ENCODE measurements at places on chromosomes 4 and X.

- H3K27me3 ChIP-seq: no peaks in the 10 kb centered on the region
- H3K27ac ChIP-seq: no peak overlapping the region
- peaks cover 54% of the 10 kb centered on the region for H3K36me3 ChIP-seq
- no peak for DNase-seq
- no peak overlapping the region for H3K4me3 ChIP-seq
Measured at GRCh38 chr4:39889226-39889625, 88.5 kb downstream of the PDS5A start.

DNA sequence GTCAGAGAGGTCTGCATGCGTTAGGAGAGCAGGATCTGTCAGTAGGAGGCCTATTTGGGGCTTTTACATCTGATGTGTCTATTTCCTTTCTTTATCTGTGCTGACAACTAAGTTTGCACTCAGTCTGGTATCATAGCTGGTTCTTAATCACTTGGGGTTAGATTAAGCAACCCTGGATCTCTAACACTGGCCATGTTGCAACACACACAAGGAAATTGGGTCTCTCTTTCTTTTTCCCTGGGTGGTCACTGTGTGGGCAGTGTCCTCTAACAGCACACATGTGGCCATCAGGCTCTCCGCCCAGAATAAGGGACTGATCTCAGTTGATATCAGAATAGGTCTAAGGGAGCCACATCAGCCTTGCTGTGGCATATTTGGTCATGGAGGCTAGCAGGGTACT, 38.9 kb downstream of the IGFBP7 start:
- no peak overlapping the region for H3K27ac ChIP-seq
- no peaks in the 10 kb centered on the region for H3K27me3 ChIP-seq
- no peak for DNase-seq
- no peaks in the 10 kb centered on the region for H3K4me1 ChIP-seq
- no peak overlapping the region for H3K4me3 ChIP-seq

DNA sequence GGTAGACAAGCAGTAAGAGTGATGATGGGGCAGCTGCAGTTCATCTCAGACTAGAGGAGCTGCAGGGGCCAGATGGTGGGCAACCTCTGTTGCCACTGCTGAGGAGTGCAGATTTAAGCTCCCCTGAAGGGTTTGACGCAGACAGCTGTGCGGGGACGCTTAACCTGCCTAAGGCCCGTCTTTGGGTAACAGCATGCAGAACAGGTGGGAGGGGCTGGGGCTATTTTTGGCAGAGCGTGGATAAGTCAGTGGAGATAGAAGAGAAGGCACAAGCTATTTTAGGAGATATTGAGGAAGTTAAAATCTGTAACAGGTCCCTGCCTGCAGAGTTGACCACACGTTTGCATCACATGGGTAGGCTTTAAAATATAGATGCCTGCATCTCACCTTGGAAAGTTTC, 10.5 kb downstream of the CD99 start:
- no peak for DNase-seq
- H3K4me1 ChIP-seq: peaks cover 95% of the 10 kb centered on the region
- no peaks in the 10 kb centered on the region for H3K27me3 ChIP-seq
- no peak overlapping the region for H3K4me3 ChIP-seq

- H3K27me3 ChIP-seq: peaks cover 6% of the 10 kb centered on the region
- no peak for DNase-seq
- H3K4me1 ChIP-seq: no peaks in the 10 kb centered on the region
- H3K27ac ChIP-seq: no peak overlapping the region
- H3K36me3 ChIP-seq: no peaks in the 10 kb centered on the region
Measured at GRCh38 chr4:7218686-7219085, 26.3 kb downstream of the SORCS2 start.

GRCh38 chr4:107977966-107978705, 11.6 kb upstream of the HADH start:
- peaks cover 5% of the 10 kb centered on the region for H3K4me1 ChIP-seq
- H3K27ac ChIP-seq: no peak overlapping the region
- H3K36me3 ChIP-seq: peaks cover 4% of the 10 kb centered on the region
- no peak overlapping the region for H3K4me3 ChIP-seq
- no peak for DNase-seq
- H3K27me3 ChIP-seq: no peaks in the 10 kb centered on the region

GRCh38 chrX:146241902-146242301, 424.3 kb downstream of the SLITRK2 start:
- H3K27ac ChIP-seq: no peak overlapping the region
- H3K4me1 ChIP-seq: no peaks in the 10 kb centered on the region
- no peak overlapping the region for H3K4me3 ChIP-seq

DNA sequence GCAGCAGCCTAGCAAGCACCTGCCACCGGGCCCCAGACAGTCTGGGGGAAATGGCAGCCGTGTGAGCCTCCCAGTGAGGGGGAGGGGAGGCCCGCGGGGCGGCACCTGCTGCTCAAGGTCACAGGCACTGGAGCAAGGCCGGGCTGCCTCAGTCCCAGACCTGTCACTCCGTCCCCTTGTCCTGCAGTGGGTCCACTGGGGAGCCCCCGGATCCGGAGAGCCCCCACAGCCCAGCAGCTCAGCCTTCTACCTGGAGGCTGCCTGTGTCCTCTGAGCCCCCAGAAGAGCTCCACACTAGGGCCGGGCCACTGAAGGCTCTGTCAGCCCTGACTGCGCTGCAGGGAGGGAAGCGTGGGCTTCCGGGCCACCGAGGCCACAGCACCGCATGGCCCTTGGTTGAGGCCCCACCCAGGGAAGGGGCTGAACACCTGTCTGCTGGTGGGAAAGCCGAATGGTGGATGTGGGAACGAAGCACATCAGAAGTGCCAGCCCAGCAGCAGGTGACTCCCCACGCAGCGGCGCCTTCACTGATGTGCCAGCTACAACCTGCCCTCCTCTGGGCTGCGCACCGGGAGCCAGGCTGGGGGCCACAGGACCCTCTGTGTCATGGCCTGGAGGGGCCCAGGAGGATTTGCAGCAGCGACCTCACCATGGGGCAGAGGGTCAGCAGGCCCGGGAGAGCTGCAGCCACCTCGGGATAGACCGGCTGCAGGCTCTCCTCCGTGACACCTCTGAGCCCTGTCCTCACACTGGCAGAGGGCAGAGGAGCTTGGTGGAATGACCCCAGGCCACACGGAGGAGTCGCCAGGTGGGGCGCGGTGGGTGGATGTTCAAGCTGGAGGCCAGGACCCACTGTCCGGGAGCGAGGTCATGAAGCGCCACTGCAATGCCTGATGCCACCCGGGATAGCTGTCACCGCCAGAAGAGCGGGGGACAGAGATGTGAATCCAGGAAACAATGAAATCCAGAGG, 35.0 kb upstream of the MXD4 start:
- no peaks in the 10 kb centered on the region for H3K36me3 ChIP-seq
- no peak overlapping the region for H3K27ac ChIP-seq
- peak overlapping the region; percentile 16 for H3K4me3 ChIP-seq
- H3K27me3 ChIP-seq: no peaks in the 10 kb centered on the region

DNA sequence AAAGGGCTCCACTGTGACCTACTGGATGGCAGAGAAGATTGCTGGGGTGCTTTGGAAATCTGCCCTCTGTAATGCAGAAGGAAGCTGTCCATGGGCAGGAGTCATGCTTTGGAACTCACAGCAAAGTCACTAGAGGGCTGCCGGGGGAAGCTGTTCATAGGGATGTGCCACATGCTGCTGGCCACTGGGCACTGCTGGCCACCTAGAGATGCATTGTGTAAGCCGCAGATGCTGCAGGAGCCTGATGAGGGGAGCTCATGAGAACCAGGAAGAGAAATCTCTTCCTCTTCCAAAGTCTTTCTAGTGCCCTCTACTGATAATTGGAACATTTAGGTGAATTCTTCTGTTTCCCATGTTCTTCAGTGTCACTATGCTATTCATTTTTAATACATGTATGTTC, 31.2 kb upstream of the UXT start:
- H3K4me3 ChIP-seq: no peak overlapping the region
- no peaks in the 10 kb centered on the region for H3K4me1 ChIP-seq
- no peak overlapping the region for H3K27ac ChIP-seq
- H3K27me3 ChIP-seq: peaks cover 1% of the 10 kb centered on the region
- H3K36me3 ChIP-seq: no peaks in the 10 kb centered on the region
- DNase-seq: no peak

GRCh38 chrX:140918398-140919038, 83.9 kb upstream of the SPANXB1 start:
- no peak overlapping the region for H3K4me3 ChIP-seq
- no peak overlapping the region for H3K27ac ChIP-seq
- no peaks in the 10 kb centered on the region for H3K27me3 ChIP-seq
- no peaks in the 10 kb centered on the region for H3K36me3 ChIP-seq
- peaks cover 8% of the 10 kb centered on the region for H3K4me1 ChIP-seq

- H3K36me3 ChIP-seq: peaks cover 14% of the 10 kb centered on the region
- no peak overlapping the region for H3K4me3 ChIP-seq
- no peak overlapping the region for H3K27ac ChIP-seq
- peaks cover 21% of the 10 kb centered on the region for H3K4me1 ChIP-seq
- H3K27me3 ChIP-seq: no peaks in the 10 kb centered on the region
Measured at GRCh38 chrX:48471504-48471903, 1.4 kb upstream of the SLC38A5 start.

DNA sequence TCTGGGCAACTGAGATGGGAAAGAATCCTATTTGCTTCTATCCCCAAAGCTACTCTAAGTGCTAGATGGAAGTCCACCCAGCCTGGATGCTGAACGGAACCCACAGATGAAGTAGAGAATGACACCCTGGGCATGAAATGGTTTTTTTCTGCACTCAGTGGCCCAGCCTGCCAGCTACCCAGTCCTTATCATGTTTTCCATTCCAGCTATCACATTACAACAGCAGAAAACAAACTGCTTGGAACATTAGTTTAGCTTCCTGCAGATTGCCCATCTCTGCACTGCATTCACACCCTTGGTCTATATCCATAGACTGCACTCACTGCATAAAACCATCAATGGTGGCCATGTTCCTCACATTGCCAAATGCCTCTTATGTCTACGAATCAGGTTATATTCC, 79.1 kb downstream of the NYX start:
- H3K27me3 ChIP-seq: no peaks in the 10 kb centered on the region
- DNase-seq: no peak
- H3K36me3 ChIP-seq: peaks cover 8% of the 10 kb centered on the region
- H3K4me3 ChIP-seq: no peak overlapping the region
- H3K4me1 ChIP-seq: peaks cover 17% of the 10 kb centered on the region

- no peaks in the 10 kb centered on the region for H3K36me3 ChIP-seq
- no peak overlapping the region for H3K27ac ChIP-seq
- H3K27me3 ChIP-seq: no peaks in the 10 kb centered on the region
- no peak for DNase-seq
- H3K4me1 ChIP-seq: no peaks in the 10 kb centered on the region
Measured at GRCh38 chrX:27132862-27133261, 330.3 kb downstream of the PPP4R3C start.

GRCh38 chr4:102560571-102561341, 59.6 kb downstream of the NFKB1 start:
- peak overlapping the region; percentile 63 for H3K4me3 ChIP-seq
- DNase-seq: no peak
- peak overlapping the region; percentile 84 for H3K27ac ChIP-seq
- H3K36me3 ChIP-seq: peaks cover 59% of the 10 kb centered on the region
- H3K4me1 ChIP-seq: no peaks in the 10 kb centered on the region

DNA sequence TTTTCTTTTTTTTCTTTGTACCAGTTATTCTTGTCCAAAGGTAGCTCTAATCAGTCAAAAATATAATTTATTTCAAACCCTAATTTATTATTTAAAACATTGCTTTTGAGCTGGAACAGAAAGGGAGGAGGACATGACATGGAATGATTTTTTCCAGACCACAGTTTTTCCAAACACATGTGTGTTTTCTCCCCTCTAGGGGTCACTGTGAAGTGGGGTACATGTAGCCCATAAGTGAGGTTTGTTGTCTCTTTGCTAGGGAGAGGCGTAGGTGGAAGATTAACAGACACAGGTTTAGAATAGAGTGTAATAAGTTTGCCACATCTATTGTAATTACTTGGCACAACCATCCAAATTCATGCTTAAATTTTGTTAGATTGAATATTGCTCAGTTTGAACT, 83.0 kb downstream of the TNIP2 start:
- peaks cover 53% of the 10 kb centered on the region for H3K36me3 ChIP-seq
- H3K27me3 ChIP-seq: no peaks in the 10 kb centered on the region
- DNase-seq: no peak
- H3K4me3 ChIP-seq: no peak overlapping the region
- peaks cover 17% of the 10 kb centered on the region for H3K4me1 ChIP-seq
- no peak overlapping the region for H3K27ac ChIP-seq

- H3K4me3 ChIP-seq: no peak overlapping the region
- H3K36me3 ChIP-seq: no peaks in the 10 kb centered on the region
- no peaks in the 10 kb centered on the region for H3K27me3 ChIP-seq
Measured at GRCh38 chrX:50002067-50002714, 79.8 kb downstream of the CLCN5 start.

GRCh38 chr4:1862055-1862911, 6.3 kb upstream of the LETM1 start:
- no peaks in the 10 kb centered on the region for H3K27me3 ChIP-seq
- H3K4me1 ChIP-seq: peaks cover 25% of the 10 kb centered on the region
- H3K36me3 ChIP-seq: no peaks in the 10 kb centered on the region
- peak; percentile 46 for DNase-seq
- peak overlapping the region; percentile 63 for H3K4me3 ChIP-seq

All from activated naive CD8-positive, alpha-beta T cell treated with anti-CD3 and anti-CD28 coated beads, Interleukin-2, amount 50 U/mL, for 24 hours (primary cell).